ENCODE measurements at places on chromosomes 5 and 9.

DNA sequence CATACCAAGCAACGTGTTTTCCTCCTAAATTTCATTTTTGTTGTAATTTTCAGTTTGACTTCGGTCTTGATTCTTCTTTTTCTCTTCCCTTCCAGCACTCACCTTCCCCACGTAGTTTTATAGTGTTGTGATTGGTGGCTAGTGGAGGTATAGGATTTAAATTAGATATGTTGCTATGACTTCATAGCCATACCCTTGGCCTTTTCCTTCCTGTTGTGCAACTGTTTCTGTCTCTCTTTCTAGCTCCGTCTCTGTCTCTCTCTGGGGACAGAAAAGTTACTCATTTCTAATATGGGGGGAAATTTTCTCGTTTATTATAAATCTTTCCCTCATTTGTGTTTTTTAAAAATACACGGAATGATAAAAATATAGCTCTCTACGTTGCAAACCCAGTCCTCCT, 20.6 kb upstream of the C5orf24 start:
- no peak for DNase-seq

- no peak for DNase-seq
Measured at GRCh38 chr9:34254966-34255825, 73.9 kb downstream of the KIF24 start.

- no peak for DNase-seq
Measured at GRCh38 chr5:41929035-41929434, 4.0 kb downstream of the FBXO4 start.

- DNase-seq, result no peak
Measured at GRCh38 chr5:102845041-102845440, 89.9 kb downstream of the PAM start.

- DNase-seq, result no peak
Measured at GRCh38 chr5:149473441-149473840, 77.8 kb downstream of the CSNK1A1 start.

- DNase-seq, result no peak
Measured at GRCh38 chr5:124961521-124961920, 215.1 kb upstream of the ZNF608 start.

DNA sequence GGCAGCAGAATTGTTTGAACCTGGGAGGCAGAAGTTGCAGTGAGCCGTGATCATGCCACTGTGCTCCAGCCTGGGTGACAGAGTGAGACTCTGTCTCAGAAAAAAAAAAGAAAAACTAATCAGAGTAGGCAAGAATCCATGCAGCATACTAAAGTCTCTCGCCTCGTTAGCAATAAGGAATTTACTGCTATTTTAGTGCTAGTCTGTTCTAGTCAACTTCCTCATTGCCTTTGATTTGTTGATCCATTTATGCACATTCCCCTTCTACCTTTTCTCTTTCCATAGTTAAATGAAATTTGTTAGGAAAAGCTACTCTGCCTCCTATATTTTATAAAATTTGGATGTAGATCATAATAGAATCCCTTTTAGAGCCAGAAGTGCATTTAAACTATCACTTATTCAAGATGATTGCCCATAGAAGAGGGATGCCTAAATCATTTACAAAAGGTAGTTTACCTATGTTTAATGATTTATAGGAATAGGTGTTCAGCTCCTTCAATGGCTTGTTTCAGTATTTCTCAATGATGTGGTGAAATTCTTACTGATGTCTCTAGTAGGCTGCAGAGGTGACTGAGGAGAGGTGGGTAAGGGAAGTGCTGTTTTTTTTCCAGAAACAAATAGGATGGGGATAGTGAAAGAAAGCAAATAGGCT, 1.9 kb downstream of the LRRC19 start:
- DNase-seq, result no peak

DNA sequence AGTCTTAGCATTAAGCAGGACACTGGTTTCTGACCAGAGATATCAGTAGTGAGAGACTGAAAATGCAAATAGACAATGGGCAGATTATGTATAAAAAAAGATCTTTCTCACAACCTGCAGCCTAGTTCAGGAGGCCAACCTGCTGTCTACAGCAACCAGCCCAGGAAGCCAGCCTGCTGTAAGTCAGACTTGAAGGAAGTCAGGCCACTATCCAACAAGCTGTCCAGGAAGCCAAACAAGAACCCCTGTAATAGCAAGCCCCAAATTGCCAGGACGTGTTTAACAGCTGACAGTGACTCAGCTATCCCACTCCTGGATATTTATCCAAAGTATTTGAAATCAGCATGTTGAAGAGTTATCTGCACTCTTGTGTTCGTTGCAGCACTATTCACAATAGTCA, 121.8 kb upstream of the SPIN1 start:
- DNase-seq, result no peak

- no peak for DNase-seq
Measured at GRCh38 chr5:3004361-3005080, 253.0 kb upstream of the IRX2 start.

DNA sequence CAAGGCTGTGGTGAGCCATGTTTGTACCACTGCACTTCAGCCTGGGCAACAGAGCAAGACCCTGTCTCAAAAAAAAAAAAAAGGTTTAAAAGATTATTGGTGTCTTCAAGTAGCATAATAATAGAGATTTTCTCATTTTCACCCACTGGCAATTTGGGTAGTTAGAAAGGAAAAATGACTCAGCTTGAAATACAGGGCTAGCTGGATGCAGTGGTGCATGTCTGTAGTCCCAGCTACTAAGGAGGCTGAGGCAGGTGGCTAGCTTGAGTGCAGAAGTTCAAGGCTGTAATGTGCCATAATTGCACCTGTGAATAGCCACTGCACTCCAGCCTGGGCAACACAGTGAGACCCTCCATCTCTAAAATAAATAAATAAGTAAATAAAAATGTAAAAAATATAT, 111.1 kb downstream of the ARRDC3 start:
- no peak for DNase-seq

DNA sequence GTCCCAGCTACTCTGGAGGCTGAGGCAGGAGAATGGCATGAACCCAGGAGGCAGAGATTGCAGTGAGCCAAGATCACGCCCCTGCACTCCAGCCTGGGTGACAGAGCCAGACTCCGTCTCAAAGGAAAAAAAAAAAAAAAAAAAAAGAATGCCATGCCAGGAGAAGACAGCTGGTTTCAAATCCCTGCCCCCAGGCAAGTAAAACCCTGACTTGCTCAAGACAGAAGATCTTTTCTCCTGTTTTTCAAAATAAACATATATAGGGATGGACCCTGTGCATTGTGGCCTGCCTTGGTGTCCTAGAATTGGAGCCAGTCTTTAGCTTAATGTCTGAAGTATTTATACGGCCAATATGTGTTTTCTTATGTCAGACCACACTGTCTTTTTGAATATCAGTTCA, 177.1 kb downstream of the NR3C1 start:
- DNase-seq, result no peak

GRCh38 chr9:1880038-1880565, 135.0 kb upstream of the SMARCA2 start:
- DNase-seq, result no peak

- DNase-seq, result no peak
Measured at GRCh38 chr5:116035123-116035522, 2.9 kb downstream of the ARL14EPL start.

GRCh38 chr5:117487556-117487955, 912.9 kb upstream of the SEMA6A start:
- no peak for DNase-seq

DNA sequence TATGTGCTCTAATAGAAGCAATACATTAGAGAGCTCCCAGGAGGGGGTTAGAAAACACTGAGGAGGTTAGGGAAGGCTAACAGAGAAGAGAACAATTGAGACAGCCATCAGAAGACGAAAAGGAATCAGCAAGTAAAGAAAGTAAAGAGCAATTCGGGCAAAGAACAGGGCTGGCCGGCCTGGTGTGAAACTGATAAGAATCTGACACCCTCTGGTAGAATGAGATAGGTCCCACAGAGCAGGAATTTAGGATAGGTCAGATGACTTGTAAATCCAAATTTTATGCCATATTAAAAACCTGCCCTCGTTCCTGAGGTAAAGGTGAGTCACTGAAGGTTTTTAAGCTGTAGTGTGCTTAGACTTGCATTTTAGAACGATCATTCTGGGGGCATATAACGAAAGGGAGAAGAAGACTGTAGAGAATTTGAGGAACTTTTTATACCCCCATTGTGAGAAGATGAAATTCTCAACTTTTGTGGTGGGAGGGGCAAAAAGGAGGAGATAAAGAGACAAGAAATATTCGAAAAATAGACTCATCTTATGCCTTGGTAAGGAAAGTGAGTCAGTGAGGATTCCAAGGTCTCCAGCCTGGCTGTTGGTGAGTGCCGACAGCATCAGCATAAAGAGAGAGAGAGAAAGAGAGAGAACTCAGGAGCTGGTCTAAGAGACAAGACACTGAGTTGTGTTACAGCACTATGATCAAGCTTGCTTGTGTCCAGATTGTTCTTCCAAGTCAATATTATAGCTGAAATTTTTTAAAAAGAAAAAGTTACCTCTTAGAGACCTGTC, 51.3 kb downstream of the TMEM167A start:
- no peak for DNase-seq

DNA sequence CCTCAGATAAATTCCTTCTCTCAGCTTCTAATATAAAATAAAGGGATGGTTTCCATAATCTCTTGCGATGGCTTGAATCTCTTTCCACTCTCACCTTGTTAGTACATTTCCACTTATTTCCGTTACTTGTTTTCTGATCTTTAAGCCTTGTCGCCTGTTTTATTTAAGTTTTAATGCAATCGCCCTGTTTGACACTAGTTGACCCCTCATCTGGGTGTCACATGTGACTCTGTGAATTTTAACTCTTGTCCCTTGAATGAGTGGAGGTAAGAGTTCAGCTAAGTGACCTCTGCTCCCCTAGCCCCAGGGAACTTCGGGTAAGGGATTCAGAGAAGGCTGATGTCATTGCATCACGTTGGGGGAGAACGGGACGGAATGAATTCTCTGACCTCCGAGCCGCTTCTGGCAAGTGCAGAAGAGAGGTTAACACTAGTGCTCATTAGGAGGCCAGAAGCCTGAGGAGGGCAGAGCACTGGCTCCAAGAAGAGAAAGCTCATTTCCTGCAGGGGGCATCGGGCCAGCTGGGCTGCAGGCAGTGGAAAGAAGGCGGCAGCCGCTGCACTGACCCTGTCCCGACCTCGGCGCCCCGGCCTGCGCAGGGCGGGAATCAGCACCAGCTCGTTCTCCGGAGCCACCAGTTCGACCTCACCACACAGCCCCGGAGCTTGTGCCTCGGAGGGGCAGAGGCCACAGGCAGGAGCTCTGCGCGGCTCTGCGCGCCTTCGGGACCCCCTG, 569 bp downstream of the HINT2 start:
- DNase-seq, result no peak

GRCh38 chr5:19229179-19229835, 758.7 kb downstream of the CDH18 start:
- no peak for DNase-seq

DNA sequence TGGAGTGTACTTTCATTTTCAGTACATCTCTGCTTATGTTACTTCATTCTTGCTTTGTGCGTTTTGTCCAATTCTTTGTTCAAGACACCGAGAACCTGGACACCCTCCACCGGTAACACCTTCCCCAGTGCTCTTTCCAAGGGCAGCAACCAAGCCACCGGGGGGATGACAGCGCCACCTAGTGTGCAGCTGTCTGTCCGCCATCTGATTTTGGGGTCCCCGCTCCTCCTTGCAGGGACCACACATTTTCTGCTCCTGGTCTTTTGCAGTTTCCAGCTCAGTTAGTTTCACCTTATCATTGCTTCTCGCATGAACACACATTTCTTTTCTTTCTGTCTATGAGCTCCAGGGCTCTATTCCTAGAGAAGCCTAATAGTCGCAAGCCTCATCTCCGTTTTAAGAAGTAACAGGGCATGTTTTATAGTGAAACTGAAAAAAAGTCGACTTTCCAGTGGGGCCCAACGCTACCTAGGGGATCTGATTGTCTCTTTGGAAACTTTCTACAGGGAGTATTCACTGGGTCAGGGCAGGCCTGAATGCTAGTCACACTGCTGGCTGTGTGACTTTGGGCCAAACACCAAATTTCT, 152.1 kb downstream of the FSTL4 start:
- DNase-seq, result no peak

- no peak for DNase-seq
Measured at GRCh38 chr5:95727764-95728191, 3.4 kb upstream of the RHOBTB3 start.

- DNase-seq, result no peak
Measured at GRCh38 chr5:69415584-69415958, 655 bp downstream of the MARVELD2 start.

DNA sequence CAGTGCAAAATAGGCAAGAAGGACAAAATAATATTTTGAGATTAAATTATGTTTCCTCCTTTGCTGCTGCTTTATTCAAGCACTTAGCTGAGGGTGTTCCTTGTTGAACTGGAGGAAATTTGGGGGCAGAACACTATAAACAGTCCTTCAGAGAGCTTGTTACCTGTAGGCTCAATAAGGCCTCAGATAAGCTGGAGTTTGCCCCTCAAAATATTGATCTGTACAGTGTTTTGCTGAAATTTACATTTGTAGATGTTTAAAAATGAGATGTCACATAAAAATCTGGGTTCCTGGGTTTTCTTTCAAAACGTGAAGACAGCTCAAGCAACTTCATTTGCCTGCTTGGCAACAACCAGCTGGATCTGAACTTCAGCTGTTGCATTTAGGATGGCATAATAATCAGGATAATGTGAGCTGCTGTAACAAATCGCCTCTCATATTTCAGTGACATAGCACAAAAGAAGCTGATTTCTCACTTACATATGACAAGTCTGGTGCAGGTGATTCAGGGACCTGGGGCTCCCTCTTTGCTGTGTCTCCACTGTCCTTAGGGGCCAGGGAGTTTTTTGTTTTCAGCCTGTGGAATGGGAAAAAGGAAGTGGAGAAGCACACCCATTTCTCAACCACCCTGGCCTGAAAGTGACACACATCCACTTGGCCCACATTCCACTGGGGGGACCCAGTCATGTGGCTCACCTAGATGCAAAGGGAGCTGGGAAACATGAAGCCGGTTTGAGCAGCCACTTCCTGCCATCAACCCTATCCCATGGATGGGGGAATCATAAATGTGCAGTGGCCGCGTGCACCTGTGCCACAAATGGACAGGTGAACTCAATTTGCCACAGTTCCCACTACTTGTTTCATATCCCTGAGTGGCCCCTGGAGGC, 2.4 kb upstream of the PSAT1 start:
- no peak for DNase-seq

GRCh38 chr9:123440256-123440655, 84.3 kb downstream of the CRB2 start:
- no peak for DNase-seq

Data from NCI-H1436 treated with DMSO at 0.1 percent for 48 hours (cell line).